NT2/D1 (cell line): ENCODE measurements at places on chromosomes 6 and 20.

- no peak for DNase-seq
Measured at GRCh38 chr20:24151621-24152294, 163.2 kb upstream of the GGTLC1 start.

DNA sequence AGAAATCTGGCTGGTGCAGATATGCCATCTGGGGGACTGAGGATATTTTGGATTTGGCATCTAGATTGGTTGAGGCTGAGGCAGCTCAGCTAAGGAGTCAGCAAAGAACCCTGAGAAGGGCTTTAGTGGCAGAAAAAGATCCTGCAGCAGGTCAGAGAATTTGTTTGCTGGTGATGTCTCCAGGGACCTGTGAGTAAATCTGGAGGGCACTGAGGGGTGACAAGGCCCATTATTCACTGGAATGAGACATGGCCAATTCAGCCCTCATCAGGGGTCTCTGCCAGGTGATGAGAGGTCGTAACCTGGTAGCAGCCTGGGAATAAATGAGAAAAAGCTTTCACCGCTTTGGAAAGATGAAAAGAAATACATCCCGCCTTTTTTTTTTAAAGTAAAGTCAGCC lies 118.3 kb upstream of the FBXL4 start:
- DNase-seq = no peak

- DNase-seq = no peak
Measured at GRCh38 chr20:31990641-31991338, 19.4 kb upstream of the CCM2L start.

- DNase-seq = no peak
Measured at GRCh38 chr6:44024574-44025219, 102.6 kb downstream of the MRPL14 start.

GRCh38 chr6:43347021-43347420 lies 22.4 kb downstream of the ZNF318 start:
- no peak for DNase-seq

DNA sequence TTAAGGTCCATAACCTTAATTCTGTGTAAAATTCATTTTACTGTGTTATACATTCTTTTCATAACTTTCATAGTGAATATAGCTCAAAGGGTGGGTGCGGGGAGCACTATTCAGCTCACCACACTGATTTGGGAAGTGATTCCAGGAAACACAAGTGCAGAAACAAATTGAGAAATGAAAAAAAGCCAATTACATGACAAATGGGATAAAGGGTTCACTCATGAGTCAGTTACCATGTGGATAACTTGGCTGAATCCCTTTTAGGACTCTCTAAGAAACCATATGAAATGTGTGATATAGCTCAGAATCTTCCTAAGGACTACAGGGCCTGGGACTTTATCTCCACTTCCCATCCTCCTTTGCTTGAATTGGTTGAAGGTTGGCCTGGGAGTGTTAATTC lies 3.1 kb upstream of the BTN2A1 start:
- DNase-seq = no peak

DNA sequence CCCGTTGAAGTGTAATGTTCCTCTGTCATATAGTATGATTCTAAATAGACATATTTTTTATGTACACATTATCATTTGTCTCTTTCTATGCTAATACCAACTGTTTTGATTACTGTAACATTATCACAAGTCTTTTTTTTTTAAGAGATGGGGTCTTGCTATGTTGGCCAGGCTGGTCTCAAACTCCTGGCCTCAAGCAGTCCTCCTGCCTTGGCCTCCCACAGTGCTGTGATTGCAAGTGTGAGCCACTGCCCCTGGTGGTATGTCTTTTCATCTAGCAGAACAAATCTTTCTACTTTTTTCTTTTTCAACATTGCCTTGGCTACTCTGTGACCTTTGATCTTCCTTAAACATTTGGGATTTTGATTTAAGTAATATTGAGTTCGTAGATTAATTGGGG lies 57.7 kb downstream of the SLX4IP start:
- no peak for DNase-seq

- no peak for DNase-seq
Measured at GRCh38 chr6:14431385-14432330, 314.1 kb downstream of the CD83 start.

GRCh38 chr20:51811042-51811355 lies 8.7 kb upstream of the SALL4 start:
- no peak for DNase-seq
